ENCODE measurements at places on chromosomes 5 and 9.

DNA sequence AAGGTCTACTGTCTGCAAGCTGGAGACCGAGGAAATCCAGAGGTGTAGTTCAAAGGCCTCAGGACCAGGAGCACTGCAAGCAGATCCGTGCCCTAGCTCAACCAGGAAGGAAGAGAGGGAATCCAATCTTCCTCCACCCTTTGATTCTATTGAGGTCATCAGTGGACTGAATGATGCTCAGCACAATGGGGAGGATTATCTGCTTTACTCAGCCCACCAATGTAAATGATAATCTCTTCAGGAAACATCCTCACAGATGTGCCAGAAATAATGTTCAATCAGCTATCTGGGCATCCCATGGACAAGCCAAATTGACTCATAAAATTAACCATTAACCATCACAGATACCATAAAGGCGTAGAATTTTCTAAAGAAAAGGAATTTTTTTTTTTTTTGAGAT lies 92.0 kb downstream of the BASP1 start:
- no peak for DNase-seq

GRCh38 chr9:133750982-133751649 lies 13.0 kb upstream of the SARDH start:
- no peak for DNase-seq

- DNase-seq = no peak
Observed at GRCh38 chr9:123741214-123741613, 188.7 kb downstream of the DENND1A start.

GRCh38 chr9:126240835-126241234 lies 85.8 kb upstream of the MVB12B start:
- no peak for DNase-seq

DNA sequence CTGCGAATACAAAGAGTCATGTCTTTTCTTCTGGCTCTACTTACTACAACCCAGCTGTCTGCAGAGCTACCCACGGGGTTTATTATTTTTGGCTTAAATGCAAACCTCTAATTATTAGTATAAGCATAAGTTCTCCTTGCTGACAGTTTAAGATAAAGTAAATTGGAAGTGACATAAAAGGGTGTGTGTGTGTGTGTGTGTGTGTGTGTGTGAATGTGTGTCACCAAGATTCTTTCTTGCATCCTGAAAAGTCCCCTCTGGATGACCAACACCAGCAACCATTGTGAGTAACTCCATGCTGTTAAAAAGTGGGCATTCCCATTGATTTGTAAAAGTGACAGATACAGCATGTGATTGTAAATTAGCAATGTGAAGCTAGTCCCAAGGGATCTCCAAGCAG lies 803.8 kb upstream of the ZNF608 start:
- DNase-seq = no peak

DNA sequence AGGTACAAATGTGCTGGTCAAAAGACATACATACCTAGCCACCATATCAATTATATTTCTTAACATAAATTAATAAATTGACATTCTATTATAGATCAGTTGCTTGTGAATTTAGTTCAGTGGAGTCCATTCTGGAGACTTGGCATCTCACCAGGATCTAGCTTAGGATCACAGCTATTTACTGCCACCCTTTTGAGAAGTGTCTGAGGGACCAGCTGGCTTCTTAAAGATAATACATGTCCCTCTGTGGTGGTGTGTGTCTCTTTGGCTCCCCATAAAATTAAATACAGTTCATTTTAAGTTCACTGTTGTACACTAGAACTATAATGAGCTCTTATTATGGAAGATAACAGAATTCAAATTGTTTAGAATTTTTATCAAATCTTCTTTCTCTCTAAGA lies 290.7 kb downstream of the PRELID2 start:
- no peak for DNase-seq

DNA sequence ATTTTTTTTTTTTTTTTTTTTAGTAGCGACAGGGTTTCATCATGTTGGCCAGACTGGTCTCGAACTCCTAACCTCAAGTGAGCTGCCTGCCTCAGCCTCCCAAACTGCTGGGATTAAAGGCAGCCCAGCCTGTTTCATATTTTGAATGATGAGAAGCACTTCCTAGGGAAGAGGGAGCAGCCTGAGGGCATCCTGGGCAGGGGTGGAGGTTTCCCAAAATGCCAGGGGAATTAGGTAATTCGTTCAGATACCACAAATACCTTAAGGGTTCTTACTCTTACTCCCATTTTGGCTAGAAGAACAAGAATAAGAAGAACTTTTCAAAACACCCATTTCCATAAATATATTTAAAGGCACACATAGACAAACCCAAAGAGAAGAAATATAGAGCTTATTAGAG lies 29.5 kb upstream of the RAPGEF1 start:
- no peak for DNase-seq

- no peak for DNase-seq
Observed at GRCh38 chr5:92944903-92945604, 636.0 kb downstream of the NR2F1-AS1 start.

DNA sequence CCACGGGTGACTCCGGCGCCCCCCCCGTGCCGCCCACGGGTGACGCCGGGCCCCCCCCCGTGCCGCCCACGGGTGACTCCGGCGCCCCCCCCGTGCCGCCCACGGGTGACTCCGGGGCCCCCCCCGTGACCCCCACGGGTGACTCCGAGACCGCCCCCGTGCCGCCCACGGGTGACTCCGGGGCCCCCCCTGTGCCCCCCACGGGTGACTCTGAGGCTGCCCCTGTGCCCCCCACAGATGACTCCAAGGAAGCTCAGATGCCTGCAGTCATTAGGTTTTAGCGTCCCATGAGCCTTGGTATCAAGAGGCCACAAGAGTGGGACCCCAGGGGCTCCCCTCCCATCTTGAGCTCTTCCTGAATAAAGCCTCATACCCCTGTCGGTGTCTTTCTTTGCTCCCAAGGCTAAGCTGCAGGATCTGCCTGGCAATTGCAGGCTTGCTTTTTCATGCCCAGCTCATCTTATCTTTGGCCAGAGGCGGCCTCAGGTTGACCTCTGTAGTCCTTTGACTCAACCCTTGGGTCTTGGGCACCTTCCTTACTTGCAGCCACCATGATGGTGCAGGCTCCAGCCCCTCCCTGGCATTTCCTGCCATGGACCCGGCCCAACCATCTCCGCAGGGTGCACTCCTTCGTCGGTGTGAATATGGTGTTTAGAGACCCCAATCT lies 9.8 kb downstream of the CEL start:
- DNase-seq = no peak

DNA sequence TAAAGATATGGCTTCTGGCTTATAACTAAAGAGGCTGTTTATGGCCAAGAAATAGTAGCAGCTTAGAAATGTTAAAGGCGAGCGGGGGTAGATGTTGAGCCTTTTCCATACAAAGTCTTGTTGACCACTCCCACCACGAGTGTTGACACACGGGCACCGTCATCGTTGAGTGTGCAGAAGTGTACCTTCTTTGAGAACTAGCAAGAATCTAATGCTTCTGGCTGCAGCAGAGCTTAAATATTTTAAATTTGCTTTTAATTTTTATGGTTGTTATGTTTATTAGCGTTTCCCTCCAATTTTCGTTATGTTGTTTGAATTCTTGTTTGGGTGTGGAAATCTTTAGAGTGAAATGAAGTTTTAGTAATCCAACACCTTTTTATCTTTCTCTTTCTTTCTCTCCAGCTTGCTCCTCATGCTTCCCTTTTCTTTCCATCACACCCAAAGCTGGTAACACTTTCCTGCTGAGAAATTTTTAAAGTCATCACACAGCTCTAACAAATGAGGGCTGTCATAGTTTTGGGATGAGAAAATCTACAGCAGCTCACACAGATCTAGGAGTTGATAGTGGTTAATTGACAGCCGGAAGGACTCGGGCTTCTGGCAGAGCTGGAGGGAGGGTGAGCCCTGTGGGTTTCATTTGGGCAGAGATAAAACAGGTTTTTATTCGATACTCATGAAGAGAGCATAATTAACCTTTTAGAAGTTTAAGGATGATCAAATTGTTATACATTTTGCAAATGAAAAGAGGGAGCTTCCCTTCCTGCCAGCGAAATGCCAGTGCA lies 120.1 kb upstream of the ZNF608 start:
- no peak for DNase-seq

- DNase-seq = no peak
Observed at GRCh38 chr5:158995694-158996173, 104.0 kb downstream of the EBF1 start.

DNA sequence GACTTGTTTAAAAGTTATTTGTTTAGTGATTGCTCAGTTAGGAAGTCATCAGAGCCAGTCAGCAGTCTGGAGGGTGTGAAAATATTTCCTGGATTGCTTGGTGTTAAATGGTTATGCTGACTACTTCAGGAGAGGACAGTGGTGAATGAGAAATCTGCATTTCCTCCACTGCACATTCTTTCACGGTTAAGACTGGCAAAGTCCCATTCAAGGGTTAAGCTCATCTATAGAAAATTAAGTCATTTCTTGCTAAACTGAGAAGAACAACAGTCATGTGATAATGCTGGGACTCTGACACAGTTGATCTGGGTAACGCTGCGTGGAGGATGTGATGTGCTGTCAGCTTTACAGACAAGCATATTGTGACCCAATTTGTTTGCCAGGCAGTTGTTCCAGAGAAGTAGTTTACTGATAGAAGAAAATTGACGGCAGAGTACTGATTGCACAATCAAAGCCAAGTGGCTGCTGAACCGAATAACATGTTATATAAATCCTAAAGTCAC lies 80.4 kb downstream of the GRAMD2B start:
- DNase-seq = no peak

GRCh38 chr5:65100911-65101631 lies 332.3 kb downstream of the CWC27 start:
- DNase-seq = peak; percentile 33

GRCh38 chr5:83911367-83911919 lies 190.8 kb upstream of the HAPLN1 start:
- DNase-seq = no peak

- no peak for DNase-seq
Observed at GRCh38 chr5:40384782-40385390, 294.8 kb upstream of the PTGER4 start.

DNA sequence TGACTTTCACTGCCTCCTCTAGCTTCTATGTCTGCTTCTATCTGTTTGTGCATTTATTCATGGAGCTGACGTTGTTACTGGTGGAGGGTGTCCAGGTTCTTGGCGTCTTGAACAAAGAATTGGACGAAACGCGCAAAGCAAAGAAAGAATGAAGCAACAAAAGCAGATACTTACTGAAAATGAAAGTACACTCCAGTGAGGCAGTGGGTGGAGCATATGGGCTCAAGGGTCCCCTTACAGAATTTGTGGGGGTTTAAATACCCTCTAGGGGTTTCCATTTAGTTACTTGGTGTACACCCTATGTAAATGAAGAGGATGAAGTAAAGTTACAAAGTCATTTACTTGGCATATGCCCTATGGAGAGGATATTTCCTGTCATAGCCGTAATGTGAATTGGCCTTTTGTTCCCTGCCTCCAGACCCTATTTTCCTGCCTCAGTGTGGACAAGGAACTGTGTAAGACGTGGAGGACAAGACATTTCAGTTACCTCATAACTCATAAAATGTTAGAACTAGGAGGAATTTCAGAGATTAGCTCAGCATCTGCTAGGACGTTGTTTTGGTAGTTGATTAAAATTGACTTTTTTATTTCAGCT lies 3.1 kb downstream of the POLR3G start:
- no peak for DNase-seq

GRCh38 chr5:101271416-101271815 lies 368.3 kb upstream of the ST8SIA4 start:
- no peak for DNase-seq

DNA sequence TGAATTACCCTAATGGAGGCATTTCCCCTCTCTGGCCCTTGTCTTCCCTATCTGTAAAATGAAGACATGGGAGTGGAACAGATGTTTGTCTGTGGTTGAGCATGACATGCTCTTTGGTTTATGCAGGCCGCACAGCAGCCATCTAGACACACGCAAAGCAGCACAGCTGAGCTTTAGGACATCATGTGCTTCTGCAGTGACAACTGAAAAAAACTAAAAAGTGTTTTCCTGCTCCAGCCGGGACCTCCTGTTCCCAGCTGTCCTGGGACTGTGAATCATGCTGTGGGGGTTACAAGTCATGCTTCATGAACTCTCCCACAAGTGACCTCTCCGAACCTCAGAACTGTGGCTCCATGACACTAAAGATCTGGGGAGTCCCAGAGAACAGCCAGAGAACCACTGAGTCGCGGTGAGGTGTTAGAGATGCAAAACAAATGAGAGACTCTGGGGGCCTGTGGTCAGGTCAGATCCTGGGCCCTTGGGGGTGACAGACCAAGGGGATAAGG lies 1.7 kb downstream of the SMIM3 start:
- DNase-seq = peak; percentile 21

DNA sequence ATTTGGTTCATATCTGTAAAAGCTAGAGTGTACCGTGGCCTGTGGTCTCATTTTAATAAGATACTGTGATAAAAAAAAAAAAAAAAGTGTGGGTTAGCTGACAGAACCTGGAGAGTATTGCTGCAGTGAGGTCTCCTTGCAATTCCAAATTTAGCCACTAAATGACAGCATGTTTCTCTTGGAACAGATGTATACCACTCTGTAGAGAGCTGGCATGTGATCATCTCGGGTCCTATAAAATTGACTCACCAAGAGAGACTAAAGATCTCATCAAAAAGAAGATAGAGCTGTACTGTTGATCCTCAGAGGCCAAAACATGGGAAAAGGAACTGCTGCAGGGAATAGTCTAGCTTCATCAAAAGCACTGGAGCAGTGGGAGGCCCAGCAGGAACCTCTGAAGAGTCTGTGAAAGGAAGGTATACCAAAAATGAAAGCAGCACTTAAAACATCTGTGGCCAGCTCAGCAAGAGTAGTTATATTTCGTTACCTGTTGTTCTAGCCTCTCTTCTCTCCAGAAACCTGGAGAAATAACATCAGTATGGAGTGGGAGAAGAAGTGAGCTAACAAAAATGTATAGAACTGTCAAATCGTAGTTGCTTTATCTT lies 826.8 kb downstream of the EFNA5 start:
- no peak for DNase-seq

GRCh38 chr5:132369474-132370180 lies at the start of gene SLC22A5:
TSS of gene SLC22A5 (plus strand) at chr5:132369710. CDS start at chr5:132369973, 263 bp downstream.
- peak; percentile 82 for DNase-seq

DNA sequence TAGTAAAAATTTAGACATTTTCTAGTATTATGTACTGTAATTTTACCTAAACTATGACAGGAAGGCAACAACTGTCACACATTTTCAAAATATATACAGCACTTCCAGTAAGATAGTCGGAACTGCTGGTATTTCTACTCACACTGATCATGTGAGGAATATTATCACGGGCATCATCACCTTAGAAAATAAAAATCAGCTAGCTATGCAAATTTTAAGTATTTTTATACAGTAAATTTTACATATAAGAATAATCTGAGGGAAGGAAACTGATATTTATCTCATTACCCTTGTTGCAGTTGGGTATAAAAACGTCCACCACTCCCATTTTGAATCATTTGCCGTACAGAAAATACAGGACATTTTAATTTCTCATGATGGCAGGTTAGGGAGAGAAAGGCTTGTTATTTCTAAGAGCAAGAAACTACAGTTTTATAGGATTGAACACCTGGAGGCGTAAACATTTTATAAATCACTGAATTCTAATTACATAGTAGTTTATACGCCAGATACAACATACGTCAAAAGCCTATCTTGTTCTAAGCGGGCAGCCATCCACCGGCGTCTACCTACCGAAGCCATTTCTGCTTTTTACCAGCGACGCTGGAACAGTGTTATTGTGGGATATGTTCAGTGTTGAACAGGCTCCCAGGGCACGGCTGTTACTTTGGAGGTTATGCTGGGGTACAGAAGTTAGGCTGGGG lies 729 bp upstream of the TNPO1 start:
- no peak for DNase-seq

GRCh38 chr5:81895307-81895706 lies 76.5 kb upstream of the ATG10 start:
- DNase-seq = no peak

- no peak for DNase-seq
Observed at GRCh38 chr5:1652873-1653697, 129.3 kb upstream of the LPCAT1 start.

GRCh38 chr9:110278080-110278707 lies 21.9 kb upstream of the TXN start:
- no peak for DNase-seq
